ENCODE measurements at places on chromosomes 1 and 21.

GRCh38 chr1:111270771-111271463, 19.7 kb upstream of the CHIA start:
- no peak for DNase-seq

DNA sequence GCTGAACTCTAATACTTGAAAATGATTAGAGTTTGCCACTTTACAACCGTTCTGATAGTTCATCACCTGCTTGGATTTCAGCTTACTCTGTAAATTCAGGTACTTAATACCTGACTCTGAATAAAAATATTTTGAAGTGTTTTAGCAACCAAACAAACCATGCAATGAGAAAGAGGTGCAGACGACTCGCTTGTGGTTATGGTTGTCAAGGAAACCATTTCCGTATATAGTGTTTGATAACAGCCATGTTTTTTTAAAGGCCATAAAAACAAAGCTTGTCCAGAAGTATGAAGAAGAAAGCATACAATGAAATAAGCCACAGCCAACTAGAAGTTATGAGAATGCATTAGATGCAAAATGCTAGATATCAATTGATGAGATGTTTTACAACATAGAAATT, 167.2 kb upstream of the HMCN1 start:
- DNase-seq = peak; percentile 19

DNA sequence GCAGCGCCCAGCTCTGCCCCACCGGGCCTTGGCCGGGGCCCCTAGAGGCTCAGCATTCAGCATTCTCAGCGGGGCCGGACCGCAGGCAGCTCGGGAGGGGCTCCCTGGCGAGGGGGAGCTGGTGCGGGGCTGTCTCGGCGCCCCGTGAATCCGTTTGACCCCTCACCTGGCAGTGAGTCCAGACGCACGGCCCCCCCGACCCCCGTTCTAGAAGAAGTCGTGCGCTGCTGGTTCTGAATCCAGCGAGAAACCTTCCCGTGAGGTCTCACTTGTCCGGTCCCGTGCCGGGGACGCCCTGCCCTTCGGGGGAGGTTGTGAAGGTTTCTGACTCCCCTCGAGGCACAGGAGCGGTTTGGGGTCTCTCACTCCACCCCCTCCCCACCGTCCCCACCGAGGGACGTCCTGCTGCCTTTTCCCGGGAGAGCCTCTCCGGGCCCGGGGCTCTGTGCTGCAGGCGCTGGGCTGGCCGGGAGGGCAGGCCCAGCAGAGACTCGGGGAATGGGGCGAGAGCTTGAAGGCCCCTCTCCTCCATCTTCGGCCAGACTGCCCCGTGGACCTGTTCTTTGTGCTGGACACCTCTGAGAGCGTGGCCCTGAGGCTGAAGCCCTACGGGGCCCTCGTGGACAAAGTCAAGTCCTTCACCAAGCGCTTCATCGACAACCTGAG, 655 bp downstream of the COL6A1 start:
- DNase-seq = no peak

- no peak for DNase-seq
Observed at GRCh38 chr1:162680419-162681121, 48.3 kb downstream of the DDR2 start.

DNA sequence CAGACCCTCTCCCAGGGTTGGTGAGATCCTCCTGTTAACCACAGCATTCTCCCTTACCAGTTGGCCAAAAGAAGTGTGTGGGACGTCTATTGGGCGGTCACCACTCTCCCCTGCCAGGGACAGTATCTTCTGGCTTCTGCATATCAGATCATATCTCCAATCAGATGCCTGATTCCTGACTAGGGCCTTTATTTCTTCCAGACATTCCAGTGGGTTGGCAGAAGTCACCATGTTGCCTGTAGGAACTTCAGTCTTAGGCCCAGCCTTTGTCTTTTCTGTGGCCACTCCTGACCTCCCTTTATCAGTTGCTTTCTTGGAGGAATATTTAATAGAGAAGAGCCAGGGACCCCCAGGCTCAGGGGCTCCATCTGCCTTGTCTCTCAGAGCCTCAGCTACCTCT, 130.4 kb upstream of the F3 start:
- no peak for DNase-seq

GRCh38 chr1:29213055-29213454, 17.7 kb downstream of the MECR start:
- DNase-seq = no peak

DNA sequence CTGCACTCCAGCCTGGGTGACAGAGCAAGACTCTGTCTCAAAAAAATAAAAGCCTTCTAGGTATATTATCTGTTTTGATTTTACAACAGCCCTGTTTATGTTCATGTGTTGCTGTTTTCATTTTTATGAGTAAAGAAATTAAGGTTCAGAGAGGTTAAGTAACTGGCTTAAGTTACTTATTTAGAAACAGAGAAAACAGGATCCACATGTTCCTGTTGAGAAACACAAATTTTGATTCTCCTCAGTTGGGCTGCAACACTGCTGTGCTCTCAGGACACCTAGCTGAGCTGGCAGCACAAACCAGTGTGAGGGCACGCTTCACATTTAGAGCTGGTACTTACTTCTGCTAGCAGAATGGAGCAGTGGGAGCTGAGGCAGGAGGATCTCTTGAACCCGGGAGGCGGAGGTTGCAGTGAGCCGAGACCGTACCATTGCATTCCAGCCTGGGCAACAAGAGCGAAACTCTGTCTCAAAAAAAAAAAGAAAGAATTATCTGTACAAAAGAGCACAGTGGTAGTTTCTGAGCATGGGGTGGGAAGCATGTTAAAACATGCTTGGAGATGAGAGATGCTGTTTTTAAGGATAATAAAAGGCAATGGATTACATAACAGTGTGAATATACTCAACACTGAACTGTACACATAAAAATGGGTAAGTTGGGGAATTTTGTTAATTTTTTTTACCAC, 2.4 kb downstream of the SPRTN start:
- no peak for DNase-seq

DNA sequence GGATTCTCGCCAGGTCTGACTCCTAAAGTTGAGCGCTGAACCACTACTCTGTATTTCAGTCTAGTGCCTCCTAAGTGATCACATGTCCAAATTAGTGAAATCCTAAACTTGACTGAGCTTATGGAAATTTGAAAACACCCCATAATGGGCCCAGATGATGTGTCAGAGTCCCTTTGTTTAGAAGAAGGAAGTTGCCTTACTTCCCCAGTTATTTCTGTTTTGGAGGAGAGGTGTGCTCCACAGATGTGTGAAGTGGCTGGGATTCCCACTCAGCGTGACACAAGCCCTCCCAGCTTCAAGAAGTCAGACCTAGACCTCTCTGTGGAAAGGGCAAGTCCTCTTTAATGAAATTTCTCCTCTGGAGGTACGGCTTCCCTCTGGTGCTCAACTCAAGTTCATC, 188.8 kb downstream of the TTLL7 start:
- no peak for DNase-seq

- no peak for DNase-seq
Observed at GRCh38 chr1:11461531-11462137, 17.3 kb upstream of the DISP3 start.

DNA sequence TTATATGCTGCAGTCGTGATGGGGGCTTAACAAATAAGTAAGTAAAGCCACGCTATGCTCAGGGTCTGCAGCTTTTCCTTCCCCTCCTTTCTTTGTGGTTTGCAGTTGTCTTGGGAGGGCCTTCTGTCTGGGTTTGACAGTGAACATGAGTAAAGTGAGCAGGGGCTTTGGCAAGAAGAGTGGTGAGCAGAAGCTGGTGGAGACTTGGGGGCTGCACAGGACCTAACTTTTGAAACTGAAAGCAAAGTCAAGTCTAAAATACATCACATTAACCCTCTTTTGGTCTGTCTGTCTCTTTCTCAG, 368.6 kb upstream of the VAMP3 start:
- no peak for DNase-seq

DNA sequence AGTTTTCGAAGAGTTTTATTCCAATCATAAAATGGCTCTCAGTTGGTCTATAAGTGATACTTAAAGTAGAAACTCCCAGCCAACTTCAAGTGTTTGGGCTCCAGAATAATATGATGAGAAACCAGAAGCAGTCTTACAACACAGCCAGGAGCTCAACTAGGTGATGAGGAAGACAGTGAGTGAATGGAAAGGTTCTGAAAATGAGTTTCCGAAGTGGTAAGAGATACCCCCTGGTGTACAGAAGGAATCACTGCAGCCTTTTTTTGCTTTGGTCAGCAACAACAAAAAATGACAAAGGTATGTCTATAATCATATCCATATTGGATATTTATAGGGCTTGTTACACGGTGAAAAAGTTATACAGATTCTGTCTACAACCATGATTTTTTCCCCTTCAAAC, 16.5 kb downstream of the KRTAP19-1 start:
- DNase-seq = no peak

DNA sequence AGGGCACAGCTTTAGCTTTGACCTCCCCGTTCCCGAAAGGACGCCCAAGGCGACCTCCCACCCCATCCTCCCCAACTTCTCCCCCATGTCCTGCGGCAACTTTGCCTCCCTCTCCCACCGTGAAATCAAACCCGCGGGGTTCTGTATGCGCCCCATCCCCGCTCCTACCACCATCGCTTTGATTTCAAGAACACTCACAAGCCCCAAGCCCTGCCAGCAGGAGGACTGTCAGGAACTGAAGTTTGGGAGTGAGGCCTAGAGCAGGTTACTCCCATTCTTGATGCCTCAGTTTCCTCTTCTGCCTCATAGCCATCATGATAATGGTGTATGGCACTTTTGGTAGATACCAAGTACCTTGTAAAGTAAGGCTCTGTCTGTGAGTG, 2.3 kb downstream of the PTPRU start:
- DNase-seq = no peak

- DNase-seq = no peak
Observed at GRCh38 chr21:41282412-41282811, 34.2 kb upstream of the FAM3B start.

GRCh38 chr1:110638058-110638457, 31.9 kb upstream of the KCNA2 start:
- no peak for DNase-seq

- no peak for DNase-seq
Observed at GRCh38 chr1:78071696-78072095, 25.9 kb downstream of the GIPC2 start.

- no peak for DNase-seq
Observed at GRCh38 chr1:113197719-113198330, 124.8 kb downstream of the LRIG2 start.

DNA sequence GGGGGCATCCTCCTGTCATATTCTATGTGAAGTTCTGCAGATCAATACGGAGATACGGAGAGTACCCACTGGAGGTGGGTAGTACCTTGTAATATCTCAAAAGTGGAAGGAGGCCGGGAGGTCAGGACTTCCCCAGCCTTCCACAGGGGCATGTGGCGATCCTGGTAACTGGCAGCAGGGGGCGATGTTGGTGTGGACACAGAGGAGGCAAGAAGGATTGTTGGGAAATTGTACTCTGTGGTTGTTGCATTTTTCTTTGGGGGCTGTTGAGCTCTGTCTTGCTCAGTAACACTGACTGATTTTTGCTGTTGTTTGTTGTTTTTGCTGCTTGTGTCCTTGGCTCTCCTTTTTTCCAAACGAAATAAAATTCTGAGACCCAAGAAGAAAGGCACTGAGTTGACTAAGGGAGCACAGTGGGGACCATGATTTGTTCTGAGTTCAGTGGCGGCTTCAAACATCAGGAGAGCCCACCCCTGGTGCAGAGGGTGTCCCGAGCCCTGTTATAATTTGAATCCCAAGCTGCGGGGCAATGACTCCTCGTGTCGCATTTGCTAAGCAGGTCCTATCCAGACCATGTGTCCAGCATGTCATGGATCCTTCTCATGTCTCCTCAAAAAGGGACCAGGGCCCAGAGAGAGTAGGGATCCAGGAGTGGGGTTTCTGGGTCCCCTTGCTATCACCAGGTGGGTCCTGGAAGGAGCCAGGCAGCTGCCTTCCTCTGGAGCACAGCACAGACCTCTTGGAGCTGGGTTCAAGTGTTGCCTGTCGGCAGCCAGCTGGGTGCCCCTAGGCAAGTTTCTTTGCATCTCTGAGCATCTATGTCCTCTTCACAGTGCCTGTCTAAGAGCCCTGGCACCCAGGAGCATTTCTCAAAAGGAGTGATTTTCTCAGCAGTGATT, 22.8 kb downstream of the LHX4 start:
- DNase-seq = peak; percentile 35

DNA sequence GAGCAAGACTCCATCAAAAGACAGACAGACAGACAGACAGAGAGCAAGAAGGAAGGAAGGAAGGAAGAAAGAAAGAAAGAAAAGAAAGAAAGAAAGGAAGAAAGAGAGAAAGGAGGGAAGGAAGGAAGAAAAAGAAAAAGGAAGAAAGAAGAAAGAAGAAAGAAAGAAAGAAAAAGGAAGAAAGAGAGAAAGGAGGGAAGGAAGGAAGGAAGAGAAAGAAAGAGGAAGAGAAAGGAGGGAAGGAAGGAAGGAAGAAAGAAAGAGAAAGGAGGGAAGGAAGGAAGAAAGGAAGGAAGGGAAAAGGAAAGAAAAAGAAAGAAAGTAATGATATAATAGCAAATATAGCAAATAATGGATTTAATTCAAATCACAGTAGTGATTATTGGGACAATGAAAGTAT, 32.7 kb downstream of the CHML start:
- no peak for DNase-seq

DNA sequence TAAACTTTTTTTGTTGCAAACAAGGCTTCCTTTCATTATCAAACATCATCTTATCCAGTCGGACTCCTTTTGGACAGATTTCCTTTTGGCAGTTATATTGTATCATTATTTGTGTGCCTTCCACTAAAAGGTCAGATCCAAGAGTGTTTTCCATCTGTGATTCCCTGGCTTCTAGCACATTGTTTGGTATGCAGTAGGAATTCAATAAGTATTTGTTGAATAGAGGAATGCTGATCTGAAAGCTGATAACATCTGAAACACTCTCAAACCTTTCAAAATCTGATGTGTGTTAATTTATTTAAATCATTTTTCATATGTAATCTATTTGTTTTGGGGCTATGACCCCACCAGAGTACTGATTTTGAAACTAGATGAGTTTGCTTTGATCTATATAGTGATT, 39.0 kb downstream of the NDC1 start:
- DNase-seq = no peak

GRCh38 chr1:226100436-226101391, 38.2 kb downstream of the H3-3A start:
- peak; percentile 21 for DNase-seq

GRCh38 chr1:242454262-242455051, 70.0 kb downstream of the PLD5 start:
- no peak for DNase-seq

- no peak for DNase-seq
Observed at GRCh38 chr1:220533504-220534109, 5.7 kb downstream of the MARK1 start.

DNA sequence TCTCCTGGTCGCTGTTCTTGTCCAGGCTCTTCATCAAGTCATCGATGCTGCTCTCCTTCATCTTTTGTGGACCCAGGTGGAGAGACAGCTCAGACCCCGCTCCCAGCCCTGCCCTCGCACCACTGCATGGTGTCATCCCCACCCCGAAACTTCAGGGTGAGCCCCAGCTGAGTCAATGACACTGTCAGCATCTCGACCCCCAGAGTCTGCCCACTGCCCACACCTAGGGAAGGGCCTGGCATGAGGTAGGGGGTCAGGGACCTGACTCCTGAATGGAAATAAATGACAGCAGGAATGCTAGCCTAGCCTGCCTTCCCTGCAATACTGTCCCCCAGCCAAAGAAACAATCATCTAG, 1.6 kb upstream of the S100A6 start:
- DNase-seq = no peak

Measured in stimulated activated CD8-positive, alpha-beta memory T cell treated with anti-CD3 and anti-CD28 coated beads, Interleukin-7, amount 100 ng/mL, for 4 hours (primary cell).